ENCODE measurements at places on chromosomes 1 and 21.

- DNase-seq, result no peak
Observed at GRCh38 chr1:5911871-5912271, 80.4 kb downstream of the NPHP4 start.

- no peak for DNase-seq
Observed at GRCh38 chr1:233393926-233394680, 66.6 kb downstream of the MAP3K21 start.

- DNase-seq, result no peak
Observed at GRCh38 chr1:206460836-206461426, 9.3 kb upstream of the IKBKE start.

- DNase-seq, result no peak
Observed at GRCh38 chr1:13700521-13701270, 708 bp downstream of the PRDM2 start.

- DNase-seq, result no peak
Observed at GRCh38 chr1:231743966-231744365, 117.4 kb downstream of the DISC1 start.

Data from NCI-H446 (cell line).